Memory B cell (primary cell): ENCODE measurements at places on chromosomes 1 and 21.

DNA sequence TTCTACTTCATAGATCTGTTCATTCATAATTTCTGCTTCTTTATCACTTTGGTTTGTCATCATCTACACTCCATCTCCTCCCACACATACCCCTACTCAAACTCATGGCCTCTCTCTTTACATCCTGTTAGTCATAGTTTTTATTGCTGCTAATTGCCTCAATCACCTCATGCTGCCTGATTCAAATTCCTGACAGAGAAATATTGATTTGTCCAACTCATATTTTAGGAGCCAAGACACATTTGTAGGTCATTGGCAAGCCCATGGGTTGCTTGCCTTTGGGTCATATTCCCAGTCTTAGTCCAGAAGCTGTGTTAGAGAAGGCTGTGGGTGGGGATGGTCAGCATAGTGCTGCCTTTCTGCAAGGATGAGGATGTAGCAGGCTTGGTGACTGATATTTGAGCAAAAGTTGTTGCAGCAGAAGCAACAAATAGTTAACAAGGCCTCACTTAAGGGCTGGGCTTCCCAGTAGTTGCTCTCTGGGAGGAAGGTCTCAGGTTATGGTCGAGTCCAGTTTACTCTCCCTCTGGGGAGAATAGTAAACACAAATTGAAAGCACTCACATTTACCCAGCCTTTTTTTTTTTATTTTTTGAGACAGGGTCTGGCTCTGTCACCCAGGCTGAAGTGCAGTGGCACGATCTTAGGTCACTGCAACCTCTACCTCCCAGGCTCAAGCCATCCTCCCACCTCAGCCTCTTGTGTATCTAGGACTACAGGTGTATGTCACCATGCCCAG lies 22.4 kb upstream of the EPS15 start:
- no peak overlapping the region for H3K4me3 ChIP-seq
- H3K4me1 ChIP-seq, result peaks cover 2% of the 10 kb centered on the region
- DNase-seq, result no peak
- H3K27ac ChIP-seq, result no peak overlapping the region

- peaks cover 11% of the 10 kb centered on the region for H3K27me3 ChIP-seq
- no peak overlapping the region for H3K27ac ChIP-seq
- no peaks in the 10 kb centered on the region for H3K4me1 ChIP-seq
Measured at GRCh38 chr1:65090406-65090805, 57.6 kb upstream of the AK4 start.

DNA sequence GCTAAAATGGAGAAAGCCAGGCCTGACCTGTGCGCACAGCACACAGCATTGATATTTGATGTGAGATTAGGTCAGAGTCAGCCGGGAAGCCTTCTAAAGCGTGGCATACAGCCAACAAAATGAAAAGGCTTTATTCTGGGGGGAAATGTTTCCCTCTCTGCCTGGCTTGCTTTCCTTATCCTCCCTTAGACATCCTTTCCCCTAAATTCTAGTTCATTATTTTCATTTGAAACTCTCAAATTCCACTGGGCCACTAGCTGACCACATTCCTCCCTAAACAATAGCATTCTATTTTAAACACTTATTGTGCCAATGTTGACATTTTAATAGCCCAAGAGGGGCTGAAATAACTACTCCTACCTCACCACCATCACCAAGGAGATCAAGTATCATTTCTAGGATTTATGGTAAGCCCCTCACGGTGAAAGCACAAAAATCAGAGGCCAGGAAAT lies 49.4 kb downstream of the LEPR start:
- peaks cover 2% of the 10 kb centered on the region for H3K27me3 ChIP-seq
- no peak for DNase-seq
- peaks cover 5% of the 10 kb centered on the region for H3K36me3 ChIP-seq
- no peaks in the 10 kb centered on the region for H3K4me1 ChIP-seq

DNA sequence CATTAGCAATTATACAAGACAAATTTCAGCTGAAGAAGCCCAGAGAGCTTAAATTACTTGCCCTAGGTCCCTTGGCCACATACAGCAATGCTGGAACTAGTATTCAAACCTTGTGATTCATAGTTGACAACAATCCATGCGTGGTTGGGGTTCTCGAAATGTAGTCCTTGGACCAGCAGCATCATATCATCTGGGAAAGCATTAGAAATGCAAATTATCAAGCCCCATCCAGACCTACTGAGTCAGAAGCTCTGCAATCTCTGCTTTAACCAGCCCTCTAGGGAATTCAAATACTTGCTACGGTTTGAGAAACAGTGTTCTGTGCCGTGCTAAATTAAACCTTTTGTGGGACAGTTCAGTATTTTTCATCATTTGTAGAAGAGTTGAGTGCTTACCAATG lies 65.1 kb downstream of the CLIC6 start:
- no peak for DNase-seq
- H3K4me3 ChIP-seq, result no peak overlapping the region
- no peak overlapping the region for H3K27ac ChIP-seq
- peaks cover 7% of the 10 kb centered on the region for H3K27me3 ChIP-seq
- no peaks in the 10 kb centered on the region for H3K36me3 ChIP-seq
- no peaks in the 10 kb centered on the region for H3K4me1 ChIP-seq

DNA sequence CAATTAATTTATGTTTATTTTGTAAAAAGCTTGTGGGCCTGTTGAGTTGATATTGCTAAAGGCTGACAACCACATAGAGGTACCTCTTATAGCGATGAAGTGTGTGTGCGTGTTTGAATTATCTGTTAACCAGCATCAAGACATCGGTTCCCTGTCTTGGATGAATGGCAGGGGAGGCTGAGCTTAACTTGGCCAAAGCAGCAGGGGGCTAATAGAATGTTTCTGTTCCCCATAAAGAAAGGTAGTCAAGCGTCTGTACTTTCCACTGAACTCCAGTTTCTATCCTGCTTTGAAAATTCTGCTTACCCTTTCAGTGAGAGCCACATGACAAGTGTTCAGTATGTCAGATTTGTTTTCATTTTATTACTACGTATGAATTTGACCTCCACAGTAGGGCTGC lies 63.0 kb downstream of the ROR1 start:
- H3K4me3 ChIP-seq, result no peak overlapping the region
- H3K36me3 ChIP-seq, result no peaks in the 10 kb centered on the region
- H3K27ac ChIP-seq, result peak overlapping the region; percentile 22
- H3K27me3 ChIP-seq, result peaks cover 2% of the 10 kb centered on the region

- no peak overlapping the region for H3K4me3 ChIP-seq
- no peaks in the 10 kb centered on the region for H3K4me1 ChIP-seq
Measured at GRCh38 chr1:188365874-188366273, 1537.1 kb downstream of the PLA2G4A start.

DNA sequence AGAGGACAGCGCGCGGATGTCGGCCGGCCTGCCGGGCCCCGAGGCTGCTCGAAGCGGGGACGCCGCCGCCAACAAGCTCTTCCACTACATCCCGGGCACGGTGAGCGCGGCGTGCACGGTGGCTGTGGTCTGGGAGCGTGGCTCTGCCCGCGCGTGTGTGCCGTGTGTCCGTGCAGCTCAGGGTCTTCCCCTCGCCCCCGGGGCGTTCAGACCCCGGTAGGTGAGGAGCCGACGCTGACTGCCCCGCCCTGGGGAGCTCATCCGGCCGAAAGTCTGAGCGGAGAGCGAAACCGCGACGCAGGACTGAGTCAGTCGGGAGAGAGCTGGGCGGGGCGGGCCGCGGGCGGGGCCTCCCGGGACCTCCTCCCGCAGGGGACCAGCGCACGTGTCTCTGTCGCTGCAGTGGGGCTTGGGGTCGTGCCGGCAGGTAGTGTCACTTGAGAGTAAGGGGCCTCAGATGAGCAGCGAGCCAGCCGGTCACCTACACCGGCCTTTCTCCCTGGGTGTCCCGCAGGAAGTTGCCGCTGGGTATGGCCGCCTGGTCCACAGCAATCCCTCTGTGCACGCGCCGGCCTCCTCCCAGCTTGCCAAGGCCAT lies 520 bp downstream of the PLEKHN1 start:
- H3K4me3 ChIP-seq, result peak overlapping the region; percentile 77
- peaks cover 1% of the 10 kb centered on the region for H3K36me3 ChIP-seq
- peaks cover 11% of the 10 kb centered on the region for H3K27me3 ChIP-seq
- no peak overlapping the region for H3K27ac ChIP-seq
- DNase-seq, result no peak

DNA sequence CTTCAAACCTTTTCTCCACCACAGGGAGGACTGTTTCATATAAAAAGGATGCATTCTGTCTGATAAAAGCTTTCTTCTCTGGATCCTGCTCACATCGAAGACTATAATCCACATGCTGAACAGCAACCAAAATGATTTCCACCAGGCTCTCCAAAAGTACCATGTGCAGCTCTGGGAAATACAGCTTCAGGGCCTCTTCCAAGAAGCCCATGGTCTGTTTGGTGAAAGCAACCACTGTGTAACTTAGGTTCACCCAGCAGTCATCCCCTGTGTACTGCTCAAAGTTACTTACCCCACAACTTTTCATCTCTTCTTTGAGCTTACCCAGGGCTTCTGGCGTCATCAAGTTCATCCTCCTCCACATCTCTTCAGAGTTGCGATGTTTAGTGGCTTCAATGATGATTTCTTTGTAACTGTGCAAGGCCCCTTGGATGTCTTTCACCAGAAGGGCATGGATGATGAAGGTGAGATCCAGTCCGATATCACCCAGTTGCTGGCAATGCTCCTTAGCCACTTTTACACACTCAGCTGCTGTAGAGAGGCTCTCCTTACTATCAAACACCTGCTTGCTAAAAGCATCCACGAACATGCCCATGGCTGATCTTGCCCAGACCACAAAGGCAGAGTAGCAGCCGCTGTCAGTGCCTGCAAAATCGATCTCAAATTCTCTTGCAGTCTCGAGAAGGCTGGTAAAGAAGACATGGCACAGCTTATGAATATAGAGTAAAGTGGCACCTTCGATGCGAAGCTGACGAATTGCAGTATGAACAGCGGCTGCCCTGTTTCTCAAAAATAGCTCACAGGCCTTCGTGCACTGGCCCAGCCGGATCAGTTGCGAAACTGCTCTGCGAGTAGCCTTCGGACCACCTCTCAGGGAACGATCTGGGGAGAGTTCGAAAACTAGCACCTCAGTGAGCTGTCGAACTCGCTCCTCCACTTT lies 1.7 kb downstream of the EXOC8 start:
- no peak for DNase-seq
- peaks cover 16% of the 10 kb centered on the region for H3K36me3 ChIP-seq
- H3K4me1 ChIP-seq, result peaks cover 31% of the 10 kb centered on the region
- H3K27me3 ChIP-seq, result no peaks in the 10 kb centered on the region
- H3K4me3 ChIP-seq, result peak overlapping the region; percentile 99

DNA sequence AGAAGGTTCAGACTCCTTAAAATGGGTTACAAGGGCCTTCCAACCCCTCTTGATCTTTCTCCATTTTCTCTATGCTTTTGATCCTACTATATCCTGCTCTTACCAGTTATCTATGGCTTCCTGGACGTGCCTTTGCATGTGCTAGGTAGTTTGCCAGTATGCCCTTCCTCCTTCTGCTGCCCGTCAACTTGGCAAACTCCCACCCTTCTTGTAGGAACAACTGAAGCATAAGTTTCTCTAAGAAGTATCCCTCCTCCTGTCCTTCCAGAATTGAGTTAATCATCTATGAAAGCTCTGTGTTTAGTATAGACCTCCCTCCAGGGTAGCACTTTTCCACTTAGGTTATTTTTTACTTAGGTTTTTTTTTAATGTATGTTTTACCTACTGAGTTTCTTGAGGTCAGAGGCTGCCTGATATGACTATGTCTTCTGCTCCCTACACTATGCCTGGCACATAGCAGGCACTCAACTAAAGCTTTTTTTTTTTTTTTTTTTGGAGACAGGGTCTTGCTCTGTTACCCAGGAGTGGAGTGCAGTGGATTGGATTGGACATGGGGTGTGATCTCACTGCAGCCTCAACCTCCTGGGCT lies 10.0 kb upstream of the IGSF3 start:
- no peaks in the 10 kb centered on the region for H3K4me1 ChIP-seq
- no peaks in the 10 kb centered on the region for H3K36me3 ChIP-seq
- no peak for DNase-seq
- no peak overlapping the region for H3K27ac ChIP-seq
- no peak overlapping the region for H3K4me3 ChIP-seq

- no peak overlapping the region for H3K4me3 ChIP-seq
- no peak for DNase-seq
- H3K27ac ChIP-seq, result no peak overlapping the region
Measured at GRCh38 chr1:9018333-9018732, 7.9 kb downstream of the SLC2A7 start.

- no peak for DNase-seq
- H3K27me3 ChIP-seq, result no peaks in the 10 kb centered on the region
- no peak overlapping the region for H3K27ac ChIP-seq
- no peak overlapping the region for H3K4me3 ChIP-seq
- peaks cover 13% of the 10 kb centered on the region for H3K36me3 ChIP-seq
Measured at GRCh38 chr1:6086762-6087376, 41.2 kb downstream of the KCNAB2 start.

GRCh38 chr1:20698195-20698910 lies 19.5 kb downstream of the KIF17 start:
- DNase-seq, result no peak
- no peak overlapping the region for H3K27ac ChIP-seq
- H3K36me3 ChIP-seq, result no peaks in the 10 kb centered on the region
- peaks cover 2% of the 10 kb centered on the region for H3K4me1 ChIP-seq
- H3K27me3 ChIP-seq, result peaks cover 14% of the 10 kb centered on the region

- no peaks in the 10 kb centered on the region for H3K4me1 ChIP-seq
- H3K27ac ChIP-seq, result no peak overlapping the region
- peaks cover 9% of the 10 kb centered on the region for H3K27me3 ChIP-seq
- H3K4me3 ChIP-seq, result no peak overlapping the region
- DNase-seq, result no peak
- no peaks in the 10 kb centered on the region for H3K36me3 ChIP-seq
Measured at GRCh38 chr1:62237361-62237760, 42.7 kb downstream of the L1TD1 start.

GRCh38 chr1:109704173-109704572 lies 7.9 kb upstream of the GSTM5 start:
- H3K36me3 ChIP-seq, result peaks cover 27% of the 10 kb centered on the region
- H3K4me1 ChIP-seq, result no peaks in the 10 kb centered on the region

DNA sequence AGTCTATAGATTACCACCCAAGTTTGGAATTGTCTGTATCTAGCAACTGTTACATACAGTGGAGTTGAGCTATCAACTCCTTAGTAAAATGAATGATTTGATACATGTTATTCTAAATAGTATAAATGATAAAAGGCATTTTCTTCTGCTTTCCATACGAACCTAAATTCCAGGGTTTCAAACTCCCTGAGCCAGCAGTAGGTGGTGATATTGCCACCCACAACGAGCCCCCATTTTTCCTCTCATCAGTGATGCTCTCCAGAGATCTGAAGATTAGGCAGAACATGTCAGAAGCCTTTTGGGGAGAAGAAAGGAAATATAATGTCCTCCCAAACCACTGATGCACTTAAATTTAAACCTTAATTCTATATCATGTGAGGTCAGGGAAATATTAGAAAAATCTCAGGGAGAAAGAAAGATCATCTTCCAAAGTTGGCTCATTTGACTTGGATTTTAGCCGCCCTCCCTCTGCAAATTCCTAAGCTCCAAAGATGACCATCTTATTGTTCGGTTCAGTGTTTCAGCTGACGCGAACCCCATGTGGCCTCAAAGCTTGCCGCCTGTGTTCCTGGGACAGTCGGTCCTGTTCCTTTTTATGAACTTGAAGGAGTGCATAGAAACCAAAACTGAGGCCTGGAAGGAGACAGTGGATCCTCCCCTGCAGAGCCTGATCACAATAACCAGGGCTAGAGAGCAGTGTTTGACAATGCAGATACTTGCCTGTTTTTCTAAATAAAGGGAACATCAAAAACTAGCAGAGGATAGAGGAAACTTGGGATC lies 2.3 kb downstream of the EVA1C start:
- peaks cover 16% of the 10 kb centered on the region for H3K27me3 ChIP-seq
- H3K27ac ChIP-seq, result no peak overlapping the region
- H3K36me3 ChIP-seq, result no peaks in the 10 kb centered on the region
- peaks cover 8% of the 10 kb centered on the region for H3K4me1 ChIP-seq
- no peak for DNase-seq
- no peak overlapping the region for H3K4me3 ChIP-seq
